ENCODE measurements at places on chromosomes 7 and 10.

DNA sequence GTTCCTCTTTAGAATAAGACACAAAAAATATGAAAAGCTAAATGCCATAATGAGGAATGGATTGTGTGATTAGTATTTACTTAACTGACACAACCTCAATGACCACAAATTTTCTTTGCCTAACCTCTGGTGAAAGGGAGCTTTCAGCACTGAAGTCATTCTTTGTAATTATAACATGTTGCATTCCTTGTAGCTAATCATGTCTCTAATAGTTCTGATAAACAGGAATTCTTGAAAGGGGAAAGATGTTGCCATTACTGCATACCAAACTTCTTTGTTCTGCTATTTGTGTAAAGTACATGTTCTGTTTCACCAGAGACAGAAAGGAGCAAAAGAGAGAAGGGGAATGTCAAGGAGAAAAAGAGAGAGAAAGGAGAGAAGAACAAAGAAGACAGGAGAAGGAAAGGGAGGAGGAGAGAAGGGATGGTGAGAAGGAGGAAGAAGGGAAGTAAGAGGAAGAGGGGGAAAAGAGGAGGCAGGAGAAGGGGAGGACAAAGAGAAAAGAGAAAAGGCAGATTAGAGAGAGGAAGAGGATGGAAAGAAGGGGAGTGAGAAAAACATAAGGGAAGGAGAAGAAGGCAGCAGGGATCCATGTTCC lies 120.9 kb downstream of the SEMA3D start:
- DNase-seq: no peak
- no peaks in the 10 kb centered on the region for H3K4me1 ChIP-seq

DNA sequence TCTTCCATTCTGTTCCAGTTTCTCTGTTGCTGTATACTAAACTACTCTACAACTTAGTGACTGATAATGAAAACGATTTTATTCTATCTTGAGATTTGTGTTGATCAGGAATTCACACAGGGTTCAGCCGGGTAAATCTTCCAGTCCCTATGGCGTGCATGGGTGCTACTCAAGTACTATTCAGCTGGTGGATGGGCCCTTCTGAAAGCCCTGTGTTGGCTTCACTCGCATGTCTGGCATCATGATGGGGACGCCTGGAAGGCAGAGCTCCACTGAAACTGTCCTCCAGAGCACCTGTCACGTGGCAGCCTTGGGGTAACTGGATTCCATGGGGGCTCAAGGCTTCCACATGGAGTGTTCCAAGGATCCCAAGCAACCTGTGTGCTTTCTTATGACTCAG lies 86.0 kb upstream of the ZMIZ1 start:
- H3K4me3 ChIP-seq: no peak overlapping the region
- no peak overlapping the region for H3K27ac ChIP-seq
- no peak for DNase-seq
- peaks cover 4% of the 10 kb centered on the region for H3K4me1 ChIP-seq

DNA sequence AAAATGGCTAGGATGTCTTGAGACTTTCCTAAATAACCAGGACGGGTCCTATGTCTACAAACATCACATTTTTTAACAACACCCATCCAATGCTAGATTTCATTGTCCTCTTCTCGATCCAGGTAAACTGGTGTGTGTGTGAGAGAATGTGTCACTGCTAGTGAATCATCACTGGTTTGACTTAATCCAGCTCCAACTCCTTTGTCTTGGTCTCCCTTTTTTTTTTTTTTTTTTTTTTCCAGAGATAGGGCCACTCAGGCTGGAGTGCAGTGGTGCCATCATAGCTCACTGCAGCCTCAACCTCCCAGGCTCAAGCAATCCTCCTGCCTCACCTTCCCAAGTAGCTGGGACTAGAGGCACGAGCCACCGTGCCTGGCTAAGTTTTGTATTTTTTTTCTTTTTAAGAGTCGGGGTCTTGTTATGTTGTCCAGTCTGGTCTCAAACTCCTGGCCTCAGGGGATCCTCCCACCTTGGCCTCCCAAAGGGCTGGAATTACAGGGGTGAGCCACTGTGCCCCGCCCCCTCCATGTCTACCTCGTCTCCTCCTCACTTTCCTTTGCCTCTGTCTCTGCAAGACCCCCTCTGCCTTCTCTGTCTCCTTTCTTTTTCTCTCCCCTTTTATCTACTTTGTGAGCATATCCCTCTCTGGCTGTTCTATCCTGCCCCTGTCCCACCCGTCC lies 2.2 kb upstream of the UFSP1 start:
- H3K36me3 ChIP-seq: peaks cover 4% of the 10 kb centered on the region
- peaks cover 30% of the 10 kb centered on the region for H3K27me3 ChIP-seq
- peaks cover 46% of the 10 kb centered on the region for H3K4me1 ChIP-seq
- H3K27ac ChIP-seq: no peak overlapping the region
- DNase-seq: no peak
- no peak overlapping the region for H3K4me3 ChIP-seq

DNA sequence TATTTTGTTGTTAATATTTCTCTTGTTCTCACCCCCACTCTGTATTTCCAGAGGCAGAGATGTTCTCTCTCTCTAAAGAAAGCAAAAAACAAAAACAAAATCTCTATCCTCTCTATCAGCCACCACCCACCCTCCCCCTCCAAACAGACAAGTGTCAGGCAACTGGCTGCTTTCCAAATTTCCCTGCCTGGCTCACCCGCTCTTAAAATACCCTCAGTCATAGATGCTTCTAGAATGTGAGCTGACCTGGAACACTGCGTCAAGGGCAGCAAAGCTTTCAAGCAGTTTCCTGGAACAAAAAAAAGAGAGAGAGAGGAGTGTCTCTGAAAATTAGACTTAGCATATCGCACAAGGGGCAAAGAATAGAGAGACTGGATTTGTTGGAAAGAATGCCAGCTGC lies 341.0 kb upstream of the ZMIZ1 start:
- H3K27me3 ChIP-seq: peaks cover 5% of the 10 kb centered on the region
- DNase-seq: no peak
- no peak overlapping the region for H3K27ac ChIP-seq
- no peaks in the 10 kb centered on the region for H3K36me3 ChIP-seq

GRCh38 chr7:12517451-12517850 lies 53.1 kb upstream of the SCIN start:
- no peaks in the 10 kb centered on the region for H3K27me3 ChIP-seq
- no peak overlapping the region for H3K27ac ChIP-seq
- DNase-seq: no peak
- H3K4me1 ChIP-seq: no peaks in the 10 kb centered on the region
- H3K4me3 ChIP-seq: no peak overlapping the region

GRCh38 chr7:101775181-101775580 lies 42.2 kb upstream of the CUX1 start:
- H3K4me3 ChIP-seq: no peak overlapping the region
- no peaks in the 10 kb centered on the region for H3K4me1 ChIP-seq
- peaks cover 5% of the 10 kb centered on the region for H3K27me3 ChIP-seq
- no peak for DNase-seq
- H3K36me3 ChIP-seq: no peaks in the 10 kb centered on the region
- no peak overlapping the region for H3K27ac ChIP-seq

- no peak for DNase-seq
- H3K36me3 ChIP-seq: no peaks in the 10 kb centered on the region
- H3K4me3 ChIP-seq: no peak overlapping the region
These were observed 34.3 kb downstream of the SNX8 start for GRCh38 chr7:2279896-2280295.

DNA sequence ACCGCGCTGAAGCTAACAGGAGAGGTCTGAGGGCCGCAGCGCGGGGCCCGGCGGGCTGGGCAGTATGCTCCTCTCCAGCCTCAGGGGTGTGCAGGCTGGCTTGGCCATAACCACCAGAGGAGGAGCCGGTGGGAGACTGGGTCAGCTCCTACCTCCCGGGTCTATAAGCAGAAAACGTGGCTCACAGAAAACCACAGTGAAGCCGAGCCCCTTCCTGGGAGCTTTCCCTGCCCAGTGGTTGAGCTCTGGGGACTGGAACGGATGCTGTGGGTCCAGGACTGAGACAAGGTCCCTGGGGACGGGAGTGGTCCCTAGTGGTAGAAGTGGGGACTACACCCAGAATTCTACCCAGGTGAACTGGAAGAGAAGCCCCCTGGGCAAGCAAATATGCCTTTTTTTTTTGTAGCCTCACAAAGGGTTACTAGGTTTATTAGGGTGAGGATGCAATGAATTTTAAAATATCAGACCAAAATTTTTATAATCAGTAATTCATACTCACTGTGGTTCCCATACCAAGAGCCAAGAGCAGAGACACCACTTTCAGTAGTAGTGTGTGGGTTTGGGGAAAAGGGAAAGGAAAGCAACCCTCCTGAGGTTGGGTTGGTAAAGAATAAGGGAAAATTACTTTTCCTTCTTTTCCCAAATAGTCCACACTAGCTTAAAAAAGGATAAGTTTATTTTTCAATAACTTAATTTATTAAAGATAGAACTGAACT lies 67.9 kb upstream of the PRKCQ start:
- peak; percentile 39 for DNase-seq
- peaks cover 5% of the 10 kb centered on the region for H3K27me3 ChIP-seq
- H3K4me1 ChIP-seq: no peaks in the 10 kb centered on the region
- H3K4me3 ChIP-seq: no peak overlapping the region

DNA sequence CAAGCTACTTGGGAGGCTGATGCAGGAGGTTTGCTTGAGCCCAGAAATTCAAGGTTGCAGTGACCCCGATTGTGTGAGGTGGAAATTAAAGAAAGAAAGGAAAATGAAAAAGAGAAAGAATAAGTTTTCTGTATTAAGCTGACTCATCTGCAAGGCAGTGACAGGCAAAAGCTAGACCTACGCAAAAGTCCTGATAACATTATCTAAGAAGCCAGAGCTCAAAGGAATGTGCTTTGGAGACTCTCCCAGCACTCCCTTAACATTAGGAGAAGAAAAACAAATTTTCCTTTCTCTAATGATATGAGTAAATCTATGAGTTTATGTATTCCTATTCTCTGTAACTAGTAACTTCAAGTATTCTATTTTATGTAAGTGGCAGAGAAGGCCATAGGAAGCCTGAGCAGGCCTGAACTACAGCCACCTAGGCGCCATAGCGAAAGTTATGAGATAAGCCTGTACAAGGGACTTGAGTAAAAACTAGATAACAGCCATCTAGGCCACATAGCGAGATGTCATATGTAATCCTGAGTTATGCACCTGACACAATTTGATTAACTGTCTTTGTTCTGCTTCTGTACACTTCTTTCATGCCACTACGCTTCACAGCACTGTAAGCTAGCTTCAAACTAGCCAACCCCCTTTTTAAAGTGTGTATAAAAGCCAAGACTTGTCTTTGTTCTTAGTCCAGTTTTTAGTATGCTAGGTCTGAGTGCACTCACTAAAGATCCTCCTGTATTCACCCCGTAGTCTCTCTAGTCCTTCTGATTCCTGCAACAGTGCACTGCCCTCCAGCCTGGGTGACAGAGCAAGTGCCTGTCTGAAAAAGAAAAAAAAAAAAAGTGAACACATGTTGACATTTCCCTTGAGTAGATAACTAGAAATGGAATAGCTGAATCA lies 9.4 kb upstream of the ZWINT start:
- H3K4me1 ChIP-seq: no peaks in the 10 kb centered on the region
- H3K36me3 ChIP-seq: no peaks in the 10 kb centered on the region
- H3K27me3 ChIP-seq: no peaks in the 10 kb centered on the region
- DNase-seq: no peak
- no peak overlapping the region for H3K4me3 ChIP-seq

DNA sequence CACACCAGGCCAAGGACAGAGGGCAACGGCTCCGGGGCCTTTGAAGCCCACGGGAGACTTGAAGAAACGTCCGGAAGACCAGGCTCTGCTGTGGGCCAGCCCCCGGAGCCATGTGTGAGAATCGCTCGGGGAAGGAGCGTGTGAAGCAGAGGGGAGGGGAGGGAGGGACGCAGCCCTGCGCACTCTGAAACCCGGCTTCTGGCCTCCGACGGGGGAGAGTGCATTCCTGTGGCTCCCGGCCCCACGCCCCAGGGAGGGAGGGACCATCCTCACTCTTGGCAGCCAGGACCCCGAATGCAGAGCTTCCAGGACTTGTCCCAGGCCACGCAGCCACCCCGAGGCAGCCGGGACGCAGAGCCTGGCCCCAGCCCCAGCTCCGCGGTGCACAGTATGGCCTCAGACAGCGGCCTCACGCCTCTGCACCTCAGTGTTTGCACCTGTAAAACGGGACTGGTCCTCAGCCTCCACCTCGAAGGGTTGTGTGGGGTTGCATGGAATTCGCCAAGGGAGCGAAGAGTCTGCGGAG lies 67.4 kb downstream of the PDGFA start:
- no peak for DNase-seq
- peaks cover 41% of the 10 kb centered on the region for H3K27me3 ChIP-seq

DNA sequence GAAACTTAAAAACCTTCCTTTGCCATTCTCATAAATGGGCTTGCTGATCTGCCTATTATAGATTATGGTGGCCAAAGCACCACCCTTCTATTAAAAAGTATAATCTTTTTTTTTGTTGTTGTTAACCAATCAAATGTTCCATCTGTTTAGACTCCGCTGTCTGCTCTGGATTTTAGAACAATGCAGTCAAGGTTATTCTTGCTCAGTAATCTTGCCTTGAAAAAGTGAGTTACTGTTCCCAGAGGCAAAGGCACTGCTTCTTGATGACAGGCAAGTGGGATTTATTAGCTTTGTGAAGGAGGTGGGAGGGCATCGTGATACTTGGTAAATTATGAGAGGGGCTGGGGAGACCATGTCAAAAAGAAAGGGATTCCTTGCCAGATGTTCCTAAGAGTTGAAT lies 143.5 kb downstream of the KIAA1217 start:
- no peak overlapping the region for H3K27ac ChIP-seq
- H3K4me1 ChIP-seq: no peaks in the 10 kb centered on the region
- no peaks in the 10 kb centered on the region for H3K27me3 ChIP-seq
- DNase-seq: no peak

DNA sequence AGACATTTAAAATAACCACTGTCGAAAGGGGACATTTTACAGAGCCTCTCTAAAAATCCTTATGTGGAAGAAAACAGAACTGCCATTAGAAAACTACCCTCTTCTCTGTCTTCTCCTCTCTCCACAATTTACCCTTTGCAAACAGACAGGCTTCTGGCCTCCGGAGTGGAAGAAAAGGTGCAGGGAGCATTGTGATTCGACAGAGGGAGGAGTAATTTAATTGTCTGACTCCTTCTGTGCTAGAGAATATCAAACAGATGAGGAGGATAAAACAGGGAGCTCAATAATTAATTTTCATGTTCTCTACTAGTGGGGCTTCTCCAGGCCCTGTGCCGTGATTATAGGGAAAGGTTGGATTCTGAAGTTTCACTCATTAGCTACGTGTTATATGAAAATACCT lies 615.5 kb upstream of the MKI67 start:
- H3K27me3 ChIP-seq: peaks cover 8% of the 10 kb centered on the region
- H3K36me3 ChIP-seq: no peaks in the 10 kb centered on the region
- no peaks in the 10 kb centered on the region for H3K4me1 ChIP-seq
- no peak overlapping the region for H3K27ac ChIP-seq
- no peak overlapping the region for H3K4me3 ChIP-seq
- DNase-seq: no peak

GRCh38 chr7:45484094-45484493 lies 90.1 kb upstream of the ADCY1 start:
- H3K27ac ChIP-seq: no peak overlapping the region
- H3K4me1 ChIP-seq: no peaks in the 10 kb centered on the region
- H3K4me3 ChIP-seq: no peak overlapping the region
- H3K27me3 ChIP-seq: no peaks in the 10 kb centered on the region
- no peak for DNase-seq

All from transverse colon (tissue), 4 donors.